Stimulated activated naive CD4-positive, alpha-beta T cell treated with Interleukin-2 at 50 U/mL for 16 hours (primary cell): ENCODE measurements at places on chromosomes 3 and 15.

GRCh38 chr15:60477916-60478565 is 901 bp downstream of the ICE2 start:
- no peak for DNase-seq

- DNase-seq = peak; percentile 33
These were observed 959 bp downstream of the ZNF592 start for GRCh38 chr15:84749111-84749991.

- DNase-seq = no peak
These were observed 4.6 kb downstream of the DPP8 start for GRCh38 chr15:65512807-65513416.

- DNase-seq = no peak
These were observed 430.7 kb upstream of the RBMS3 start for GRCh38 chr3:28850186-28850585.

DNA sequence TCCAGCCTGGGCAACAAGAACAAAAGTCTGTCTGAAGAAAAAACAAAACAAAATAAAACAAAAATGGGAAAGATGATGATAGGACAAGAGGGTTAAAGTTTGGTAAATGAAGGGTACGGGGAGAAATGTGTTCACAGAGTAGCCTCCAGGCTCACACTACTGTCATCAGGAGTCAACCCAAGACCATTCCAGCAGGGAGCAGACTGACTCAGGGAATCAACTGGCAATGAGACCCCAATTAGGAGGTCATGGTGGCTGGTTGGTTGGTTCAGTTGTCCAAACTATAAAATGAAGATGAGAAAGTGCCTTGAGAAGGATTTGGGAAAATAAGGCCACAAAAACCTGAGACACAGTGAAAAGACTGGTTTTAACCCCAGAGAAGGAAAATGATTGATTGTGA is 51.8 kb downstream of the KLHL6 start:
- no peak for DNase-seq

GRCh38 chr3:38116471-38117162 is 20.3 kb downstream of the ACAA1 start:
- DNase-seq = no peak

GRCh38 chr3:123112232-123112631 is 45.4 kb downstream of the PDIA5 start:
- DNase-seq = no peak

GRCh38 chr3:141093397-141093796 is 42.2 kb downstream of the SPSB4 start:
- no peak for DNase-seq

- DNase-seq = no peak
These were observed 229.5 kb downstream of the VPS13C start for GRCh38 chr15:61830536-61831330.

DNA sequence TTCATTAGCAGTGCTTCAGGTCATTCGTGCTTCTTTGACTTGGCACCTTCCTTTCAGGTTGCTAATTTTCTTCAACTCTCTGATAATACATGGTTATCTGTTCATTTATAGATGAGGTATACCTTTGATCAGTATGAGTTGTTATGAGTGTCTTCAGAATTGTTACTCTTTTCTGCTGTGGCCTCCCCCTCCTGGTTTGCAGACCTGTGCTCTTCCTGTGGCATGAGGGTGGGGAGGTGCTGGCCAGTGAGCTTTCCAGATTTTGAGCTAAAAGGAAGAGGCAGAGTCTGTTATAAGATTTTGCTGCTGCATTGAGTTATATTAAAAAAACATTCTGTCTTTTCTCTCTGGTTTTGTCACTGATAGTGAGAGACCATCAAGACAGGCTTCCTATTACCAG is 30.8 kb upstream of the GOLGA6L9 start:
- no peak for DNase-seq

GRCh38 chr3:39917065-39917773 is 107.8 kb downstream of the MYRIP start:
- no peak for DNase-seq

- no peak for DNase-seq
These were observed at the start of gene CLDN11 for GRCh38 chr3:170418422-170419398. CLDN11 (plus strand) TSS chr3:170418868; CDS start chr3:170419067, 199 bp downstream.

DNA sequence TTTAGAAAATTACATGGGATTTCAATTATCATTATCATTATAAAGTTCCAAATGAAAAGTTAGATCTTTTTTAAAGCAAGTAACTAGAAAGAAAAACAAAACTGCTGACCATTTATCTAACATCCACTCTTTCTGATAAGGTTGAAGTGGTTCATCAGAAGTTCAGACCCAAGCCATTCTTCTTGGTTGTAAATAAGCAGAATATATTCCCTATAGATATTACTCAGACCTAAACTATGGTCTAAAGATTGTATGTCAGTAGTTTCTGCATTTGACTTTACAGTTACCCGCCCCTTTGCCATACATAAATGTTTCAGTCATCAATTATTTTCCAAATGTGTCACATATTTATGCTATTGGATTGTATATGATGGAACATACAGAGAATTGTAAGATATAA is 136.7 kb downstream of the PLOD2 start:
- DNase-seq = no peak

DNA sequence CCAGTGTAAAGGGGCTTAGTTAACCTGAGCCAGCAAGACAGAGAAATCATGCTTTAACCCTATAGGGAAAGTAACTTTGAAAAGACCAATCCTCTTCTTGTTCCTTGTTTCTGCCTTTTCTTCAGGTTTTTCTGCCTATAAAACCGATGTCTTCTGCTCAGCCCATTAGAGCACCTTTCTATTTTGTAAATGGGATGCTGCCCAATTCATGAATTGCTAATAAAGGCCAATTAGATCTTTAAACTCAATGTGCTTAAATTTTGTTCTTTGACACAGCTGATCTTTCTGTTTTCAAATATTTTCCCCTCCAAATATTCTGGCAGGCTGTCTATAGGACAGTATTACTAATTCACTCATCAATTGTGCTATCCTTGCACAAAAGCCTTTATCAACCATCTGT is 33.8 kb upstream of the SPTSSB start:
- no peak for DNase-seq

DNA sequence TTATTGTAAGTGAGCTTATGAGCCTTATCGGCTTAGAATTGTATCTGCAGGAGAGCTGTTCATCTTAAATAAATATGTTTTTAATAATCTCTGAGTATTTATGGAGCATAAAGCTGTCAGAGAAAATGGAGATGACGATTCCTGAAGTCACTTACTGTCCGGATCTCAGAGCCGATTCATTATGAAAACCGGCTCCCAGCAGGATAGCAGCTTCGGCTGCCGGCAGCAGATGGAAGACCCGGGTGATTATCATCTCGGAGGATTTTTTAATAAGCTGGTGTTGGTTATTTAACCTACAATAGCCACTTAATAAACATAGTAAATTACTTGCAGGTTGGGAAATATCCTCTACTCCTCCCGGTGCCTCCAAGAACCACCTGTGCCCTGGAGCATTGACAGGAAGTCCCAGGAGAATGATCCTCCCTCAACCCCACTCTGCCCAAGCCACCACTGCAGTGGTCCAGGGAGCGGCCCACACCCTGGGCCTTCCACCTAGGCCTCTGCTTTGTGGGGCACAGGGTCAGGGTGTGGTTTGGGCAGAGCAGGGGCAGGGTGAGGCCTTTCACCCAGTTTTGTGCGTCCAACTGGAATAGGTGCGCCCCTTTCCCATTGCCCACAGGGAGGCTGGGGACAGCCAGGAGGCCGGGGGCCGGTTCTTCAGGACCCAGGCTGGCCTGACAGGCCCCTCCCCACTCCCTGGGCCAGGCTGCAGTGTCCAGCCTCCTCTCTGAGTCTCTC is 42.2 kb upstream of the PRR23E start:
- no peak for DNase-seq

DNA sequence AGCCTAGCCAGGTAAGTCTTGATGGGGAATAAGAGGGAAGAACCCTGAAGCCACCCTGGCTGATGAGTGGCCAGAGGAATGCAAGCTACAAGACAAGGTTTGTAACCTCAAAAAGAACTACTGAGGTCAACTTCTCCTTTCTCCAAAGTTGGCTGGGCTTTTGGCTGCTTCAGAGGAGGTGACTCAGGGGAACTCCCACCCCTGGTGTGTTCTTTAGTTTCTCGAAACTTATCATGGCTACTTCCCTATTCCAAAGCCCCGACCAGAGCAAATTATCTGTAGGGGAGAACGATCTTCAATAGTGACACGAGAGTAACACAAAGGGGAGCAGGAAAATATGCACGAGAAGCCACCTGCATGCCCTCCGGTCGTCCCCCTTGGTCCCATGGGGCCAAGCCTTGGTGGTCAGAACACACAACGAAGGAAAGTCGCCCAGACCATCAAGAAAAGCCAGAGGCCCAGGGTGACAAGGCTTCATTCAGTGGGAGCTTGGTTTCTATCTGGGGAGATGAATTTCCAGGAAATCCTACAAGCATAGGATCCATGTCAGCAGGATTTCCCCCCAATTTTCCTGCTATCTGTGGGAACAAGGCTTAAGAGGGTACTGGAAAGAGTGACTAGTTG is 6.5 kb upstream of the BCL2A1 start:
- DNase-seq = no peak

GRCh38 chr3:168165390-168166269 is 69.9 kb upstream of the GOLIM4 start:
- no peak for DNase-seq

DNA sequence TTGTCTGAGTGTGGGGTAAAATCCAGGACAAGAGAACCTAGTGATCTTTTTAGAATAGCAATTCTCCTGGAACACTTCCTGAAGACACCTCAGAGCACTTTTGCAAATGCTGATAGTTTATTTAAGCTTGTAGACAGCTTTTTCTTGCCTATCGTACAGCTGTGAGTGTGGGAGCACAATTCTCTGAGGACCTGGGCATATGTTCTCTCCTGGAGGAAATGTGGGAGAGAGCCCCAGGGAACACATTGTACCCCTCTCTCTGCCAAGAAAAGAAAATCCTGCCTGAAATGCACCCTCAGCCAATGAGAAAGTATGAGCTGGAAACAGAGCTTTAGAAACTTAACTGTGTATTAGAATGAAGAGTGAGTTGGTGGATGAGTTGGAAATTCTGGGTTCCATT is 308.3 kb upstream of the SEMA6D start:
- no peak for DNase-seq

DNA sequence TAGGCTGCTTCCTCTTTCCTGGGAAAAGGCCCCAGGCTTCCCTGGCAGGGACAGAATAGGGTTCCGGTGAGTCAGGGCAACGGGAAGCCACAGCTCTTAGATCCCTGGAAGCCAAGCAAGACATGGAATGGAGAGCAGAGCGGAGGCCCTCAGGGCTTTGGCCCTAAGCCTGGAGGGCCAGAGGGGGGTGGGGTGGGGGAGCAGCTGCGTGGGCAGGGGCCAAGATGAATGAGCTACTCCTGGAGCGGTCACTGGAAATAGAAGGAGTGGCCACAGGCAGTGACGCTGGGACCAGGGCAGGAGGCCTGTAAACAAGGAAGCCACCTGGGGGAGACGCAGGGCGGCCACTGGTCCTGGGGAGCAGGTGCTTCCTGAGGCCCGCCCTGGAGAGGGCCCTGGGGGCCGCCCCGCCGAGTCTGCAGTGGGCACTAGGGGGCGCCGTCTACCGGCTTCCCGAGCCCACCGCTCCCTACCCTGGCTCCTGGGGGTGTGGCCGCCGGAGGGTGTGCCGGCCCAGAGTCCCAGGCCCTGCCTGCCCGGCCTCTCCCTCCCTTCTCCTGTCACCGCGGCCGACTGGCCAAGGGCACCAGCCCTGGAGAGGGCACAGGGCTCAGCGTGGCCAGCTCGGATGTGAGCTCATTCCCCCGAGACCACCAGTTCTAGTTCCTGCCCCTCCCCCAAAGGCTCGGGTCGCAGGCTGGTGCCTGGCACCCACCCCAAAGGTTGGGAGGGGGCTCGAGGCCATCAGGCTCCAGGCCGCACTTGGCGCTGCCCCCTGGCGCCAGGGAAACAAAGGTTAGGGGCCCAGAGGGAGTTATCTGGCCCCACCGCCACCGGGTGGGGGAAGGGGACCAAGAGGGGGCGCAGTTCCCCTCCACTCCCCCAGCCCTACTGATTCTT is 12.1 kb downstream of the VPS18 start:
- DNase-seq = peak; percentile 67
